ENCODE measurements at places on chromosomes 11 and 22.
A peak's percentile ranks its signal among the peaks of the same experiment; 100 is the strongest.

DNA sequence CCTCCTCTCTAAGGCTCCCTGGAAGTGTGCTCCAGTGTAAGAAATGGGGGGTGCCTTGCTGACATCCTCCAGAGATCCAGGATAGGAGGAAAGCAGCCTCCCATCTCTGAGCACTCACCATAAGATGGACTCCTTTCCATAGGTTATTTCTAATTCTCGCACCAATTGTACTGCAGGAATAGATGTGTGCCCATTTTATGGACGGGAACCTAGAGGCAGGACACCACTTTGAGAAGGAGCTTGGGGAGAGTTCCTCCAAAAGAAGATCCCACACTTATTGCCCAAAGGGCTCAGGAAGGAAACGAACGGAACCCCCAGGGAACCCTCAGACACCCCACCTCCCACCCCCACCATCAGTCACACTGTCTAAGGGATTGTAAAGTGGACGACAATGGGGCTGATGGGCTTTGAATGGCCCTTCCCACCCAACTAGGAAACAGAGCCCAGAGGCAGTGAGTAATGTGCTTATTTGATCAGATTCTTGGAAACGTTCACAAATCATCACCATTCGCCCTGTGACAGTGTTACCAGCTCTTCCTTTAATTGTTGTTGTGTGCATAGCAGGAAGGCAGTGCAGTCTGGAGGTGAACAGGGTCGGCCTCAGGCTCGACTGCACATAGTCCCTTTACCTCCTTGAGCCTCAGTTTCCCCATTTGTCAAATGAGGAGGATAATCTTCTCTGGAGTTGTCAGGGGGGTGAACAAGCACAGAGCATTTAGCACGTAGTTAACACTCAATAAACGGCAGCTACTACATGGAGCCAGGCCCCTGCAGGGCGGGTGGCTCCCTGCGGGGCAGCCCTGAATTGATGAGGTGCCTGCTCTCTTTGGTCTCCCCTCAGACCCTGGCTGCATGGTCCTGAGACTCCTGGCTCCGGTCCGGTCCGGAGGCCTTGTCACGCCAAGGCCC, 8.4 kb upstream of the MN1 start:
- DNase-seq, result no peak

DNA sequence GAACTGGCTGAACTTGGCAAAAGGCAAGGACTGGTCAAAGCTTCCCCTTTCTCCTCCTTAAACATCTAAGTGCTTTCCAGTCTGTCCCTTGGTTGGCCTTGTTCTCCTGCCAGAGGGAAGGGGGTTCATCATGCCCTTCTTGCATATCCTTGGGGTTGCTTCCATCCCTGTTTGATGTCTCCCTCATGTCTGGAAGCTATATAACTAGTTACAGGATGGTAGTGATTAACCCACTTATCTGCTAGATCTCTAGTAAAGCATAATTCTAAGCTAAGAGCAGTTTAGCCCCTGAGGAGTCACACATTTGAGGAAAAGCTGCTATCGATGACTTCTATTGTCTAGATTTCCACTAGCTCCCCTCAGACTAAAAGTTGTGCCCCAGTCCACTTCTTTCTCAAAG, 22.9 kb downstream of the APOL5 start:
- no peak for DNase-seq

GRCh38 chr22:44892803-44893730, 116.7 kb downstream of the PHF21B start:
- DNase-seq, result no peak

- DNase-seq, result no peak
These were observed 1.3 kb upstream of the SSH3 start for GRCh38 chr11:67301951-67302516.

- DNase-seq, result no peak
These were observed 123.4 kb downstream of the CTTN start for GRCh38 chr11:70521475-70522308.

DNA sequence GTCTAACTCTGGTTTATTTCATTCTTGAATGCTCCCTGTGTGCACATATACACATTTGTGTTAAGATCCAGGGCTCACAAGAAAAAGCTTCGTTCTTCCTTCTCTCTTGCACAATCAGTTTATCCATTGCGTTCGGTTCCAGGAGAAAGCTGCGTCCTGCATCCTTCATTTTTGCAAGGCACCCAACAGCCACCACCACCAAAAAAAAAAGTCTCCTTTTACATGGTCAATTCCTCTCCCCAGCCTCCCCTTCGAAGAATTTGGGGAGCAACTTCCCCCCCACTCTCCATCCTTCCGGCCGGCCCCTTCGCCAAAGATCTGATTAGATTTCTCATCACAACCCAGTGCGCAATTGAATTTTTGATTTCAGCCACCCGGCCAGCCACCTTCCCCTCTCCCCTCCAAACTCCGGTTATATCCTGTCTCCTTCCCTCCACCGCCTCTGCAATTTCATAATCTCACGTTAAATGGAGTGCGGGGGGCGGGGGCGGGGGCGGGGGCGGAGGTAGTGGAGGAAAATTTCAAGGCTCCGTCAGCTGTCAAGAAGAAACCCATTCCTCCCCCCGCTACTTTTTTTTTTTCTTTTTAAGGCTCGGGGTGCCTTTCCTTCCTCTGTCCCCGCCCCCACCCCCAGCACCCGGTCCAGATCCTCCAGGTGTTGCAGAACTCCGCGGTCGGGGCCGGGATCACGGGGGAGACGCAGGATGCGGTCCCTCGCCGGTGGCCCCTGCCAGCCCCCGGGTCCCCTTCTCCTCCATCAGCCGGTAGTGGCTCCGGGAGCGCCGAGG, 1166.5 kb downstream of the LRRC4C start:
- no peak for DNase-seq

DNA sequence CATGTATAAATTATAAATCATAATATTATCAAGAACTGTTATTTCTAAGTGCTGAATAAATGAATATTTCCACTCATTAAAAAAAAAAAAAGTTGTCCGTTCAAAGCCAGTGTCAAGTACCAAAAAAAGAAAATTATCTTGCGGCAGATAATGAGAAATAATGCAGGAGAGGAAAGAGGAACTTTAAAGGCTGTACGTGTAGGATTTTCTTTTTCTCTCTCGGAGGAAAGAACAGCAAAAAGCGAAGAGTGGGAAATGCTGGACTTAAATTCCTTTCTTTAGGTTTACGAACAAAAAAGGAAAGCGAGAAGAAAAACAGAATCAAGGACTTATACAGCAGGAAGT, 999 bp upstream of the CCDC83 start:
- DNase-seq, result no peak

- DNase-seq, result peak; percentile 99
These were observed at the start of gene FAM76B for GRCh38 chr11:95789506-95790122. Gene FAM76B (minus strand): TSS chr11:95789782. CDS start chr11:95789478, 304 bp downstream.

GRCh38 chr22:50553310-50553709, 7.6 kb downstream of the KLHDC7B start:
- DNase-seq, result no peak

- no peak for DNase-seq
These were observed 452.0 kb downstream of the JRKL start for GRCh38 chr11:96841792-96842191.

- peak; percentile 73 for DNase-seq
These were observed 72.1 kb upstream of the YWHAH start for GRCh38 chr22:31872209-31872608.

DNA sequence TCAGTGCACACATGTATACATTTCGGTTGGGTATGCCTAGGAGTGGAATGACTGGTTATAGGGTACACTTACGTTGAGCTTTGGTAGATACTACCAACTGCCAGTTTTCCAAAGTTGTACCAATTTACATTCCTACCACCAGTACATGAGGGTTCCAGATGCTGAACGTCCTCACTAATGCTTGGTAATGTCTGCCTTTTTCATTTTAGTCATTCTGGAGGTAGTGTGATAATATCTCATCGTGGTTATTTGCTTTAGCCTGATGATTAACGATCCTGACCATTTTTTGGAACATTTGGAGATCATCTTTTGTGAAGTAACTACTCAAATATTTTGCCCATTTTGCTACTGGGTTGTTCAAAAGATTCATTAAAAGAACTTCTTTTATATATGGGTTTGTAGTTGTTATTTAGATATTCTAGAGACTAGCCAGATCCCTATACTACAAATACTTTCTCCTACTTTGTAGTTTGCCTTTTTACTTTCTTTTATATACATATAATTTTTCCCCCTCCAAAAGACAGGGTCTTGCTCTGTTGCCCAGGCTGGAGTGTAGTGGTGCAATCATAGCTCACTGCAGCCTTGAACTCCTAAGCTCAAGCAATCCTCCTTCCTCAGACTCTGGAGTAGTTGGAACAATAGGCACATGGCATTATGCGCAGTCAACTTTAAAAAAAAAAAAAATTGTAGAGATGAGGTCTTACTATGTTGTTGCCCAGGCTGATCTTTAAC, 62.1 kb downstream of the RBFOX2 start:
- no peak for DNase-seq

DNA sequence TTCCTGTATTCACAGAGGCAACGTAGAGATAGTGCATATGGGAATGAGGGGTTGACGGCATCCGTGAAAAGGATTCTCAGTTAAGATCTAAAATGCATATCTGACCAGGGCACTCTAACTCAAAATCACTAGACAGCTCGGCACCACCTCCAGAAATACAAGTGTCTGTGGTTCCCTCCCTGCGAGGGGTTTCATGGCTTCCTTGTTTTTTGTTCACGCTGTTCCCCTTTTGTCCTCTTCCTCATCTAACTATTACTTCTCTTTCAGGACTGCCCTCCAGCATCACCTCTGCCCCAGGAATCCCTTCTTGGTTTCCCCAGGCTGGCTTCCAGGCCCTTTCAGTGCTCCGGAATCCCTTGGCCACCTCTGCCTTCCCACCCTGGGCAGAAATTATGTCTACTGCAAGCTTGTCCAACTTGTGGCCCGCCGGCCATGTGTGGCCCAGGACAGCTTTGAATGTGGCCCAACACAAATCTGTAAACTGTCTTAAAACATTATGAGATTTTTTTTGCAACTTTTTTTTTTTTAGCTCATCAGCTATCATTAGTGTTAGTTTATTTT, 159.9 kb downstream of the FBXO7 start:
- DNase-seq, result no peak

DNA sequence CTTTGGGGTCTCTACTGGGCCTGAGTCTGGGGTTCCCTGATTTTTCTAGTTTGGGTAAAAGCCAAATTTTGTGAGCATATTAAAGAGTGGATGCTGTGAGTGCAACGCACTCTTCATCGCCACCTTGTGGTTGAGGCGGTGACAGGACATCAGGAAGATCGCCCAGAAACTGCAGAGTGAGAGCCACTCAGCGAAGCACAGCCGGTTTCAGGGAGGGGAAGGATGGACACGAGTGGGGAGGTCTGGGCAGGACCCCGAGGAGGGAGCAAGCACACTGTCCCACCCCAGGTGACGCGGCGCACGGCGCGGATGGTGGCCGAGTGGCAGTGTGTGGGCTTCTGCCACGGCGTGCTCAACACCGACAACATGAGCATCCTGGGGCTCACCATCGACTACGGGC, 9.1 kb downstream of the SELENOO start:
- peak; percentile 55 for DNase-seq

GRCh38 chr11:7999795-8000194, 12.7 kb downstream of the EIF3F start:
- no peak for DNase-seq

GRCh38 chr11:94871491-94872185, 101.7 kb downstream of the CWC15 start:
- no peak for DNase-seq
